ENCODE measurements at places on chromosomes 2 and 18.

GRCh38 chr18:48095726-48096125 is 165.3 kb upstream of the SMAD2 start:
- no peak for DNase-seq

DNA sequence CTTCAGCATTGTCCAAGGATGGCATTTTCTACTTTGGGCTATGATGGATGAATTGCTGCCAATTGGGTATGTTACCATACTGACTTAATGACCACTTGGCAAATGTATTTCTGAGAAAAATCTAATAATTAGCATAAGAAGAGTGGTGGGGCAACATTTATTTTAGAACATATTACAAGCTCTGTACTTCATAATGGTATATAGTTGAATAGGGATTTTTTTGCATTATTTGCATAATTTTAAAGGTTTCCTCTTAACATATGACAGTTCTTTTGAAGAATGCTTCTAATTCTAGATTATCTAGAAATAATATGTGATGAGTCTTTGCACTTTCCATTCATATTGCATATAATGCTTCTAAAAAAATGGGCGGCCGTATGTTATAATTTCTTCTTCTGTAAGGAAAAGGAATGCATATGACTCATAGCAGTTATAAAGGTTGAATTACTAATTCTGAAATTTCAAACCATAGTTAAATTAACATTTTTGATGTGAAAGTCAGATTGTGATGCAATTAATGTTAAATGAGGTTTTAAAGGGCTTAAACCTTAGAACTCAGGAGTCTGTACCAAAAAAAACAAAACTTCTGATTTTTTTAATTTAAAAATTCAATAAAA is 1652.3 kb upstream of the SLC39A10 start:
- DNase-seq, result no peak

DNA sequence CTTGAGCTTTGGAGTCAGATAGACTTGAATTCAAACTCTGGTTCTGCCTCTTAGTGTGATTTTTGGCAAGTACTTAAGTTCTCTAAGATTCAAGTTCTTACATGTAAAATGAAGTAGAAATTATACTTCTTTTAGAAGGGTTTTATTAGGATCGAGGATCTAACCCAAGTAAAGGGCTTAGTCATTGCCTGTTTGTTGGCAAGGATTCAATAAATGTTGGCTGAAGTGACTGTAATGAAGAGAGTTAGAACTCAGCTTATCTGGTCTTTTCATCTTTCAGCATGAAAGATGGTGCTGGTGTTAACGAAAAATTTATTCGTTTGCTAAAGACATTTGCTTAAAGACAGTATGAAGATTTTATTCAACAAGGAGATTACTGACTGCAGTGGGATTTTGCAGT is 315.9 kb upstream of the THUMPD2 start:
- DNase-seq, result no peak

DNA sequence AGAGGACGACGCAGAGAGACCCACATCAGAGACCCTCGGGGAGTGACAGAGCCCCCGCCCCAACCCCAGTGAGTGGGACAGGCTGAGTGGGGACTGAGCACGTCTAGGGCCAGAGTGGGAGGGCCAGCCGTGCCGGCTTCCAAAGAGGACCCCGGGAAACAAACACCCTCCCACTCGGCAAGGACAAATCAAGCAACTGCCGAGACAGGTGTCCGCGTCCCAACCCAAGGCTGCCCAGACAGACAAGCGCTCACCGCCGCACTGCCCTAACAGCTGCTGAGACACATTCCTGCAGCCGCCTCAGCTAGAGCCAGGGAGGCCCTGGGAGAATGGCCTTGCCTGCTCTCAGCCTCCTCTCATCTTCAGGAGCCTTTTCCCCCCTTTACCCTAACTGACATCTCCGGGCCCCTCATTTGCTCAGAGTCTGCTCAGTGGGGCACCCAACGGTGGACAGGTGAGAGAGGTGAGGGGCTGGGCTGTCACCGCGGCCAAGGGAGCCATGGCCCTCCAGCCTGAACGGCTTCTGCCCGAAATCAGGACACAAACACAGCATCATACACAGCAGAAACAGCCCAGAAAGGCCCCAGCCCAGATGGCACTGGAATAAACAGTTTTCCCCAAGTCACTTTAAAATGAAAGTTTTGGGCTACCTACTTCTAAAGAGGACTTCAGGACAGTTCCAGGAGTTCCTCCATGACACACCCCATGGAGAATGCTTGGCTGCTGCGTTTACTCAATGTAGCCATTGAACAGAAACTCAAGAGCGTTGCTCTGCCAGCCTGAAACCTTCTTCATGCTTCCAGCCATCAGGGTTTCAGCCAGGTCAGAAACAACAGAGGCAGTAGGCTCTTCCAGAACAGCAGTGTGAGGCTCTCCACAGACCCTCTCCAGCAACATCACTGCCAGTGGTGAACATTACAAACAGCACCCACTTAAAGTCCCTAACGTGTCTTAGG is 23.6 kb downstream of the SLC66A2 start:
- DNase-seq, result no peak

DNA sequence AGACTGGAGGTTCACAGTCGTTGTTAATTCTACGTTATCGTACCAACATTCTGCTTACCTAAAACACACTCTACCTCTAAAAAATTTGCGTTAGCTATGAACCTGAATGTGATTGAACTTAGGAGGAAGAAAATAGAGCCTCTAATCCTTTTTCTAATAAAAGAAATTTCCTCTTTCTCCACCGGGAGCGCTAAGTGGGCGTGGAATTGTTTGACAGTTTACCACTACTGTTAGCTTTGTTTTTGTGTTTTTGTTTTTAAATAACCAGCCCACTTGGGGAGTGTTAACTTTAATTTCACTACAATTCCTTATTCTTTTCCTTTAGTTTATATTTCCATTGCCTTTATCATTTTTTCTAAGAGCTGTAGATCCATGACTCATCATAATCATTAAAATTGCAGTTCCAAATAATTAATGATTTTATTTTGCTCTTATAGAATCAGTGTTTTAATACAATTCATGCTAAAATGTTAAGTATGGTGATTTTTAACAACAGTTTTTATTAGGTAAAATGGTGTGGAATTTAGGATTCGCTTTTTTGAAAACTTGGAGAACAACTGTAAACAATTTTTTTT is 55.0 kb upstream of the ITM2C start:
- no peak for DNase-seq

DNA sequence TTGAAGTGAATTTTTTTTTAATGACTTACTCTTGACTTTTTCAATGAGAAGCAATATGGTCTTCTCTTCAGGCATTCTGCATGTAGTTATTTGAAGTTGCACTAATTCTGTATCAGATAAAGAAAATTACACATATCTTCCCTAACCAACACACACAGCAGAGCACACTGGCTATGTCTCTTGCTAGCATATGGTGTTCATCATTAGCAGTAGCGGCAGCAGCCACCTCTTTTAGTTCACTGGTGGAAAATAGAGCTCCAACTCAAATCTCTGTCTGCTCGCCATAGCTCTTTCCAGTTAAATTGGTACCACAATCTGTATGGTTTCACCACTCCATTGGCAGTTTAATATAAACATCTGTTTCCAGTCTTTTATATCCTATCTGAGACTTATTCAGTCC is 278.1 kb upstream of the ZEB2 start:
- no peak for DNase-seq

GRCh38 chr2:30403592-30404312 is 43.3 kb upstream of the LCLAT1 start:
- DNase-seq, result no peak

GRCh38 chr2:74530239-74531187 is 780 bp downstream of the HTRA2 start:
- DNase-seq, result no peak

DNA sequence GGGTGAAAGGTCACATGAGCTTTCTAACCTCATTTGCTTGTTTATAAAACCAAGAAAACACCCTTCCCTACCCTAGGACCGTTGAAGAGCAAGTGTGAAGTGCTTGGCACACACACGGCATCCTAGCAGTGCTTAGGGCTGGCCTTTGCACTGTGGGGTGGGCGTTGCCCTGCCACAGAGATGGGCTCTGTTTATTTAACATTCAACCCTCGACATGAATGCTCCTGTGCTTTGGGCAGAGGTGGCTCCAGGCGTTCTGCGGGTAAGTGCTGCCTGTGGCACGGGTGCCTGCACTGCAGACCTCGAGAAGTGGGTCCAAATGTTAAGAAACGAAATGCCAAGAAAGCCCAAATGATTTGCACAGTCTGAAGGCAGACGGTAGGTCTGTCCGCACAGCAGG is 170.1 kb downstream of the FHOD3 start:
- no peak for DNase-seq

DNA sequence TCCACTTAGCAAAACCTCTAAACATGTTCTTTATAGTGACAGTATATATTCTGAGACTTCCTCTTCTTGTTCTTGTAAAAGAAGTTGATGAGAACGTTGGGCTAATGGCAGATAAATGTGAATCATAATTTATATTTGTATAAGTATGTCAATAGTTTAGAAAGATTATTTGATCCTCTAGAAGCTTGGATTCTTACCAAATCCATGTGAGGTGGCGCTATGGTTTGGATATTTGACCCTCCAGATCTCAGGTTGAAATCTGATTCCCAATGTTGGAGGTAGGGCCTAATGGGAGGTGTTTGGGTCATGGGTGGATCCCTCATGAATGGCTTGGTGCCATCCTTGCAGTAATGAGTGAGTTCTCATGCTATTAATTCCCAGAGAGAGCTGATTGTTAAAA is 29.8 kb upstream of the SCN1A start:
- no peak for DNase-seq

GRCh38 chr2:150554046-150554445 is 66.6 kb upstream of the RND3 start:
- no peak for DNase-seq

DNA sequence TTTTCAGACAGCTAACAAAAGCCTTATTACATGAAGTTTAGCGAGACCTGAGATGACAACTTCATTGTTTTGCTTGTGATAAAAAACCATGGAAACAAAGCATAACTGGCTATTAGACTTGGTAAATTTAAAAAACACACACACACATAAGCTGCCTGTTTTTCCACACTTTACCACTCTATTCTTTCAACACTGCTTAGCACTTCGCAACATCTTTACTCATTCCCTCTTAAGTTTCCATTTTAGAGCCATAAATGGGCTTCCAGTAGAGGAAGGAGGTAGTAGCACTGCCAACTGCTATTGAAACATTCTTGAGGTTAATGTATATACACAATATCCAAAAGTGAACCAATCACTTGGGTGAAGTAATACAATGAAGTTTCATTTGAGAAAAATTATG is 54.1 kb downstream of the BAZ2B start:
- no peak for DNase-seq

DNA sequence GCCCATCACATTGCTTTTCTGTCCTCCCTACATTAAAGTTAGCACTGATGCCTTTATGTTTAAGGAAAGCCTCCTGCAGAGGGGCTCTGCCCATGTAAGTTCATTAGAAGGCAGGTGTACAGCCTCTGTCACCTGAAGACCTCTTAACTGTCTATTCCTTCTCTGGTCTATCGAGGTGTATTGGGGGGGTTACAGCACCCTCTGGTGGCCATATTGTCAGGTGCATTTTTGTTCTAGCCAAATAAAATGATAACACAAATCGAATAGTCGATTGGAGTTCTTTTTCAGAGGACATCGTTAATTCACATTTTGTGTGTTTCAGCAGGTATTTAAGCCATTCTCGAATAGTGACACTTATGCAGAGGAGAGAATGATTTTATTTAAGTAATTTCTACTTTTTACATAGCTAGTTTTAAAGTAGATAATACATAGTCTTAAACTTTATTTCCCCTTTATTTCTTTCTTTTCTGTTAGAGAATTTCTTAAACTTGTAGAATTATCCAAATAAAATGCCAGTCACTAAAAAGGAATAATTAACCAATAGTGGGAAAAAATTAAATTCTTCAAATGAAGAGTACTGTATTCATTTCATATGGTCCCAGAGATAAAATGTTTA is 136.8 kb downstream of the NEDD4L start:
- DNase-seq, result no peak

DNA sequence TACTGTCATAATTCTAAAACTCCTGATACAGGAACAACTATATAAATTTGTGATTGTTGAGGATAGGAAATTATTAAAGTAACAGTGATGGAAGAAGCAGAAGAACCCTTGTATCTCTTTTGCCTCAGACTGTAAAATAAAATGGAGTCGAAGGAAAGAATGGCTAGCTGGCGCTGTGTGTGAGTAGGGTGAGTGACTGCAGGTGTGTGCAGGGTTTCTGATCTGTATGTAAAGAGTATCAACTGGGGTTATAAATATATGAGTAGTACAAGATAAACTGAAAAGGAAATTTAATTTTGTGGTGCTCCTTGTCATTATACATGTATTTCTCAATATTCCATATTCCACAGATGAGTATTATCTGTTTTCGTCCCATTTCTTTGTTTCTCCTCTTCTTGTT is 15.2 kb downstream of the POLI start:
- DNase-seq, result no peak

DNA sequence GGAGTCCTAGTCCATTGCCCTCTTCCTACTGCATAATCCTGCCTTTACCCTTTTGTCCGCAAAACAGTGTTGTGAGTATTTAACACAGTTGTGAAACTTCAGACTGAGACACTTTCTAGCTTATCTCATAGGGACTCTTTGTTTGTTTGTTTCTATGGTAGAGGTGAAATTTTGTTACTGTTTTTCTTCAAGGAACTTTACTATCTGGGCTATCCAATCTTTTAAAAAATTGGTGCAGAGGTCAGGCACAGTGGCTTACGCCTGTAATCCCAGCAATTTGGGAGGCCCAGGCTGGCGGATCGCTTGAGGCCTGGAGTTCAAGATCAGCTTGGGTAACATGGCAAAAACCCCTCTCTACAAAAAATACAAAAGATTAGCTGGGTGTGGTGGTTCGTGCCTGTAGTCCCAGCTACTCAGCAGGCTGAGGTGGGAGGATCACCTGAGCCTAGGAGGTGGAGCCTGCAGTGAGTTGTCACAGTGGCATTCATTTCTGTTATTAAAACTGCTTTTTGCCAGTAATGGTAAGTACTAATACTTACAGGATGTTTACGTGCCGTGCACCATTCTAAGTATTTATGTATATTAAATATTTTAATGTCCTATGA is 18.8 kb downstream of the GMCL1 start:
- DNase-seq, result no peak

DNA sequence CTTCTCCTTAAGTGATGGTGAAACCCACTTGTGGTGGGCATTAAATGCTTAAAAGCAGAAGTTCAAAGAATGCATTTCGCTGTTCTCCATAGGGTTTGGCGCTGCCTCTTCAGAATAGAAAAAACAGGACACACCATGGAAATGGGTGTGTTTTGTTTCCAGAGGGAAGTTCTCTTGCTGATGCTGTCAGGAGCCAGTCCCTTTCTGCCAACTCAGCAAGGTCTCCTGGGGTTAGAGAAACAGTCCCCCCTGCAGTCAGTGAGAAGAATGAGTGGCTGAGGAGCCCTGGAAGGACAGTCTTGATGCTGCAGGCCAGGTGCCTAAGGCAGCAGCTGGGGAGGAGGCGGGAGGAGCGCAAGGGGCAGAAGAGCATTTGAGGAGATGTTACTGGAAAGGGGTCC is 37.8 kb upstream of the ASAP2 start:
- no peak for DNase-seq

DNA sequence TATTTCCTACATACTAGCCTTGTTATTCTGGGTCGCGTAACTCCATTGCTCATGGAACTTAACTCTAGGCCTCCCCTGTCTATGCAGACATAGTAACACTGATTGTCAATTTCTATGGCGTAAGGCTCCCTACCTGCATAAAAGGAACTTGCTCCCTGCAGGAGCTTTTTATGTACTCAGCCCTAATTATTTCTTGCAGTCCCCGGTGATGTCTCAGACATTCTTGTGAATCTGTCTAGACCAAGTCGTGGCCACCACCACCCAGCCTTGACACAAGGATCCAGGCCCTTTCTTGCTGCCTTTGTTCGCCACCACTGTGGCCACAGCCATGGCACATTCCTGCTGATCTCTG is 189.5 kb upstream of the CTAGE1 start:
- no peak for DNase-seq
